ENCODE measurements at places on chromosomes 4 and X.
A peak's percentile ranks its signal among the peaks of the same experiment; 100 is the strongest.

DNA sequence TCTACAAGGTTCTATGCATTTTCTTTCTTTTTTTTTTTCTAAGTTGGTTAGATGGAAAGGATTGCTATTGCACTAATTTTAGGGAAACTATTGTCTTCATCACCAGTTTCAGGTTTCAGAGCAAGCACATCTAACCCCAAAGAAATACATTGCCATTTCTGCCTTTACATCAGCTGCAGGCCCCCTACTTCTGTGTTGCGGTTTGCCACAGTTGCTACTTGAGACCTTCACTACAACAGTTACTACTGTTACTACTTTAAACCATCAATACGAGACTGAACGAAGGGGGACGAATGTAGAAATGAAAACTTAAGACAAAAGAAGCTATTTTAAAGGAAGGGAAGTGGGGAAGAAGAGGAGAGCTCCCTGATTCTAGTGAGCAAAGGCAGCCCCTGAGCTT, 256.7 kb upstream of the LCORL start:
- DNase-seq = no peak

DNA sequence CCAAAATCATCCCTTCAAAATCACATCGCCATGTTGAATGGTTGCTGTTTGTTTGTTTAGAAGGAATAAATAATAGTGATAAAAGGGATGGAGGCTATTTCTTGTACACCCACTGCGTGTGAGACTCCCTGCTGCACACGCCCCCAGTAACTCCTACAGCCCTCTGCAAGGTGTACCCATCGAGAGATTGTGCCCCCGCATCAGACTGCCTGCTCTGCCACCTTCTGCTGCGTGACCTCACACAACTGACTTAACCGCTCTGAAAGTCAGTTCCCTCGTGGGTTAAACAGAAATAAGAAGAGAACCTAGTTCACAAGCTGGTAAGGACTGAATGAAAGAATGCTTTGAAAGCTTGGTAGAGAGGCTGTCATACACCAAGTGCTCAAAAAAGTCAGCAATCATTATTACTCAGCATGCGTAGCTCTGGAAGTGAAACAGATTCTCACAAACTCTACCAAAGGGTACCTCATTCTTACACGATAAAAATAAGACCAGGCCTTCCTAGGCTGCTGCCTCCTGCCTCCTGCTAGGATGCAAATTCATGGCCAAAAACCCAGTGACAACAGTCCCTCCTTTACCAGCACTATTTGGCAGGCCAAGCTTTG, 147.1 kb downstream of the CPEB2 start:
- DNase-seq = no peak

GRCh38 chr4:80831383-80832361, 198.8 kb upstream of the BMP3 start:
- DNase-seq = no peak

DNA sequence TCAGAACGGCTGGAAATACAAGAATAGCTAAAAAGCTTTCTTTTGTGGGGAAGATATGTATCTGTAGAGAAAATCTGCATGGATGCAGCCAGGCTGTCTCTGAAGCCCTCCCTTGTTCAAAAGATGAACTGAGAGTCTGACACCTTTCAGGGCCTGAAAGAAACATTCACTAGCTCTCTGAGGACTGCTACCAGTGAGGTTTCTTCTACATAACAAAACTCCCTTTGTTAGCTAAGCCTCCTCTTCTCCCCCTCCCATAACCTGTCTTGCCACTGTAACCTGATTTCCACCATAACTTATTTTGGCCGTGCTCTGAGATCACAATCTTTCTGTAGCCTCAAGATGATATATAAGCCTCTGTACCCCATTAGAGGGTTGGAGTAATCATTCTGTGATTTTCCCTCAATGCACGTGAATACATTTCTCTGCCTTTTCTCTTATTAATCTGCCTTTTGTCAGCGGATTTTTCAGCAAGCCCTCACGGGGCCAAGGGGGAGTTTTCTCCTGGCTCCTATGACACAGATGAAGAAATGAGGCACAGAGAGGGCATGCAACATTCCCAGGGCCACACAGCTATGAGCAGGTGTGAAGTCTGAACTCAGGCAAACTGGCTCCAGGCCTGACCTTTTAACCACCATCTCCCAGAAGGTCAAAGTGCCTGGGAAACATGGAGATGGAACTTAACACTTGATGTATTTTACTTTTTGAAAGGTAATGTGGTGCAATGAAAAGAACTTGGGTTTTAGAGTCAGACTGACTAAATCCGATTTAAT, 161.6 kb upstream of the PRDX4 start:
- DNase-seq = no peak

- no peak for DNase-seq
These were observed 81.0 kb downstream of the SORBS2 start for GRCh38 chr4:185730849-185731608.

DNA sequence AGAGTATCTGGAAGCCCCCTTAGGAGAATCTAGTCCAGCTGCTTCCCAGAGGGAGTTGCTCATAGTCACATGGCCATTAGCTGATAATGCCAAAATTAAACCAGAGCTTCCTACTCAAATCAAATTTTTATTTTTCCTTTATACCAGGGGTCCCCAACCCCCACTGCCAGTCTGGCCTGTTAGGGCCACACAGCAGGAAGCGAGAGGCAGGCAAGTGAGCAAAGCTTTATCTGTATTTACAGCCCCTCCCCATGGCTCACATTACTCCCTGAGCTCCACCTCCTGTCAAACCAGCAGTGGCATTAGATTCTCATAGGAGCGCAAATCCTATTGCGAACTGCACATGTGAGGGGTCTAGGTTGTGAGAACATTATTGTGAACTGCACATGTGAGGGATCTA, 19.2 kb upstream of the TNIP3 start:
- no peak for DNase-seq

DNA sequence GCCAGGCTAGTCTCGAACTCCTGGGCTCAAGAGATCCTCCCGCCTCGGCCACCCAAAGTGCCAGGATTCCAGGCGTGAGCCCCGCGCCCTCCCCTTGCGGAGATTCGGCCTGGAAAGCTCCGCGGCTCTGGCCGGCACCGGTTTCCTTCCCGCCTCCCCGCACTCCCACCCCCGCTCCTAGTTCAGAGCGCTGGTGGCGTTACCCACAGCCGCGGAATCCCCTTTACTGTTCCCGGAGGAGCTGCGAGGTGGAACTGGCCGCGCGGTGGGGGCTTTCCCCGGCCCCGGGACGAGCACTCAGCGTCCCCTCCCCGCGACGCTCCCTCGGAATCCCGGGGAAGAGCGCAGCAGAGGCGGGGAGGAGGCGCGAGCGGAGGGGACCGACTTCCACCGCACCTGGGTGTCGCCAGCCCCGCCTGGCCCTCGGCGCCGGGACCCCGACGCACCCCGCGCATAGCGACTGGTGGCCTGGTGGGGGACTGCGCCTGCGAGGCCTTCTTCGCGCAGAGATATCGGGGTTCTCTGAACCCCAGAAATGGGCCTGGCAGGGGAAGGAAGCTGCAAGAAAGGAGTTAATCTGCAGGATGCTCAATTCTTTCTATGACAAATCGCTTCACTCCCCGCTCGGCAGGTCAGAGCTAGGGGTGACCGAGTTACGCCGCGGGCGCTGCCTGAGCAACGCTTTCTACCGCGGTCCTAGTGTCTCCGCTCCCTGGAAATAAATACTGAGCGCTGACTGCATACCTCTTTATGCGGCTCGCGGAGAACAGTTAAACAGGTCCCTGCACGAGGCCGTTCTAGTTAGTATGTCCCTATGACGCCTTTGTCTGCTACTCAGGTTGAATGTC, 14.6 kb upstream of the SLC25A4 start:
- no peak for DNase-seq

DNA sequence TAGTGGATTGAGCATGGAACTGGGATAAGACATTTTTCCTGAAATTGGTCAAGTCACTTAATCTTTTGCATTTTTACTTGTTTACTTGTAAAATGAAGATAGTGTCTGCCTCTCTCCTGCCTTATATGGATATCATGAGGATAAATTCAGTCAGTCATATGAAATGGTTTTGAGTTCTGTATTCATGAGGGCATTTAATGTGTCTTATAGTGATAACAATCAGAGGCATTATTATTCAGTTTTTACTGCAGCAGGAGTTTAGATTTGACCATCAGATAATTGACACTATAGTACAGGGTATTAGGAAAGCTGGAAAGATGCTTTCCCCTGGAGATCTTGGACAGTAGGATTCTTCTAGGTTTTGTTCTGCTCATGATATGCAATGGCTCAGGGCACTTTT, 26.0 kb downstream of the NPNT start:
- no peak for DNase-seq

- no peak for DNase-seq
These were observed 39.2 kb upstream of the PLS3 start for GRCh38 chrX:115521741-115522140.

DNA sequence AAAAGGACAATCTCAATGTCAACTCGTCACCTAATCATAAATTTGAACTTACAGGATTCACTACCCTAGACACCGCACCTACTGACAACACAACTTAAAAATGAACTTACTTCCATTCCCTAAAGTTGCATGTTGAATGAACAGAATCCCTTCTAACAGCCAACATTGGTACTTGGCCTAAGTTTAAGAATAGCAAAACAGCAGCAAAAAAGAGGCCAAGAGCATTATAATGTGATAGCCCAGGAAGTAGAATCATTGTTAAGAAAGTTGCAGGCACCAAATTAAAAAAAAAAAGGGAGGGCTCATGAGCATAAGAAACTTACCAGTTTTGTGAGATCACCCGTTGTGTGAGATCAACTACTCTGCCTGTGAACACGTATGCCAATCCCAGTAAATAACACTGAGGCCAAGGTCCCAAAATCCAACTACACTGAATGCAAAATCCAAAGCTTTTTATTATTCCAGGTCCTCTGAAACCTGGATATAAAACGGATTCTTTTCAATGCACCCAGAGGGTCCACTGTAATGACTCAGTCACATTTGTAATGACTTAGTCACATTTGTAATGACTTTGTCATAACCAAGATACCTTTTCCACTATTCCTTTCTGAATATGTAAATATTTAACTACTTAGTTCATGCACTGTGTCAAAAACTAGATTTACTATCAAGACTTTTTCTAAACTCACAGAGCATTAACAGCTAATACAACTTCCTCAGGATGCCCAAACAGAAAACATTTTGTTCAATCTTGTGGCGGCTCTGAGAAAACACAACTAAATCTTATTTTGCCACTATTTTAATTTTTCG, 6.8 kb downstream of the HNRNPDL start:
- no peak for DNase-seq

DNA sequence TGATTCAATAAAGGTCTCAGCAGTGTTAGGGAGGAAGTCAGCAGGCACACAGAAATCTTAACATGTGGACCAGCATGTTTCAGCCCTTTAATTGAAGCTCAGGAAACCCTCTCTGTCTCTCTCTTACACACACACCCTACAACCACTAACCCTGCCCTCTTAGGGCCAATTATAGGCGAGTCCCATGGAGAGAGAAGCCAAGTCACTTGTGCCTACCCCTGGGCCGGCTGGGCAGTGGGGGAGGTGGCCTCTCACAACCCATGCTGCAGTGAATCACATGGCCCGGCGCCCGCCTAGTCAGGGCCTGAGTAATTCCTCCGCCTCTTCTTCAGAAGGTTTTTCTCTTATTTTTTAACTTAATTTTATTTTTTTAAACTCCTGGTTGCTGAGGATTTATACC, 3.7 kb downstream of the FGD1 start:
- peak; percentile 31 for DNase-seq

- DNase-seq = no peak
These were observed 78.5 kb upstream of the SPANXC start for GRCh38 chrX:141320801-141321200.

- DNase-seq = peak; percentile 71
These were observed 32.3 kb upstream of the ZFX start for GRCh38 chrX:24117258-24117657.

DNA sequence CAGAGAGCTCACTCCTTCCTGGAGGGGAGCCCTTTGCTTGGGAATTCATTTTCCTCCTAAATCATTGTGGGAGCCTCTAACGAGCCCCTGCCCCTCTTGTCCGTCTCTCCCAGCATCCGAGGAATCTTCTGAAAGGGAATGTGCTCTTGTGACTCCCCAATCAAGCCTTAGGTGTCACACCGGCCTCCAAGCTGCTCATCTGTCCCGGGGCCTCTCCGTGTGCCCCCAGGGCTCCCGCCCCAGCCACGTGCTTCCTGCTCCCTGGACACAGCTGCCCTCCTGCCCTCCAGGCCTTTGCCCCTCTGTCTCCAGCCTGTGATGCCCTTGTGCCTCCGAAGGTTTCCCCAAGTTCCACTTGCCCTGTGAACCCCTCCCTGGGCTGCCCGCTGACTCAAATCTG, 239.8 kb downstream of the AFAP1 start:
- DNase-seq = no peak

DNA sequence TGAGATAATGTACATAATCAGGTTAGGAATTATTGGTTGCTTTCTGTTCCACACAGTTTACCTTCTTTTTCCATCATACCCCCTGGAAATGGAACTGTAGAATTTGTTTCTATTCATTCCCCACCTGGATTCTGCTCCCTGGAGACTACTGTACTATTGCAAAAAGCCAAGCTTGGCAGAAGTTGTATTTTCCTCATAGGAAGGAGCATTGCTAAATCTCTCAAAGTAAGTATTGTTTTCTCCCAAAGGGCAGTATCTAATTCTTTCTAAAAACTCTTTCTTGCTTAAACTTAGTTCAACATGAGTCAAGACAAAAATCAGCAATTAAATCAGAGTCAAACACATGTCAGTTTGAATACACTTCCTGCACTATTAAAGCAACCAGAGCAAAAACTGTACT, 136.2 kb downstream of the CDS1 start:
- peak; percentile 6 for DNase-seq

DNA sequence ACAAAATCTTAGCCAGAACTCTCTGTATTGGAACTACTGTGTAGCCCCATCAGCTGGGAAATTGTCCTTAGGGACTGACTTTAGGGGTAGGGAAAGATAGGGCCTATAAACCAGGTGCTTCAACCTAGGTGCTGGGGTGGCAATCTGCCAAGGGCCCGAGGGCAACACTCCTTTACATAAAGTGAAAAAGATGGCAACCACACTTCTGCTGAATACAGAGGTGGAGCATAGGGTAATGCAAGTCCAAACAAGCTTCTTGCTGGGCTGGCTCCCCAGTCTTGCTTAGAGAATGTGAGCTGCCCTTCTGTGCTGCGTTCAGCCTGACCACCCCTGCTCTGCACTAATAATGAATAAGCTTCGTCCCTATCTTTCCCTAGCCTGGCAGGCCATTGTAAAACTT, 9.8 kb downstream of the ZBTB33 start:
- no peak for DNase-seq

DNA sequence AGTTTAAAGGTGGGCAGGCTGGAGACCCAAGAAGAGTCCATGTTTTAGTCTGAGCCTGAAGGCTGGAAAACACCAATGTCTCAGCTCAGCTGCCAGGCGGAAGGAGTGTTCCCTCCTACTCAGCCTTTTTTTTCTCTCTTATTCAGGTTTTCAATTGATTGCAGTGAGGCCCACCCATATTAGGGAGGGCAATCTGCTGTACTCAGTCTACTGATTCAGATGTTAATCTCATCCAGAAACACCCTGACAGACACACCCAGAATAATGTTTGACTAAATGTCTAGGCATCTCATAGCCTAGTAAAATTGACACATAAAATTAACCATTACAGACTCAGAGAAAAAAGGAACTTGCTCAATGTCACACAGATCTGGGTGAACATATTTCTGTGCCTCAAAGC, 347.1 kb downstream of the GBA3 start:
- no peak for DNase-seq

- DNase-seq = peak; percentile 66
These were observed 90.7 kb downstream of the PALLD start for GRCh38 chr4:168587411-168588125.

GRCh38 chrX:122816288-122816687, 367.8 kb upstream of the GRIA3 start:
- no peak for DNase-seq
